NCI-H524 treated with DMSO at 0.1 percent for 48 hours (cell line): ENCODE measurements at places on chromosomes 1 and 21.

DNA sequence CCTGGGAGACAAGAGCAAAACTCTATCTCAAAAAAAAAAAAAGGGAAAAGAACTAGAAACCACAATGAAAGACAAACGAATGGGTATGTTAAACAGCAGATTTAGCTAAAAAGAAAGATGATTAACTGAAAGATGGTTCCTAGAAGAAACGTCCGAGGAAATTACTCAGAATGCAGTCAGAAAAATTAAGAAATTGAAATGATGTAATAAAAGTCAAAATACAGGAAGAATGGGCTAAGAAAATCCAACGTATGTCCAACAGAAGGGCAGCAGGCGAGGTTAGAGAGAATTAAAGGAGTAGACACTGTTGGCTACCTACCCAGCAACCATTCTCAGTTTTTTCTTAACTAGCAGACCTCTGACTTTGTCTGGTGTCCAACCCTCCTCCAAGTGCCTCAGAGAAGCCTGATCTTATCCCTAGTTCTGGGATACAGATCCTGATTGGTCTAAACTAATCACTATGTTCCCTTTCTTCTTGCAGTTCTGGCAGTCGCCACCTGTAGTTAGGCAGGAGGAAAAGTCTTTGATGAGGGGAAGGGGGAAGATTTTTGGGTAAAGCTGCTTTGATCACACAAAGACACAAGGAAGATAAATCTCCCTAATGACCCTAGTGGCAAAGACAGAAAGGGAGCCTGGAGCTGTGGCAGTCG is 25.7 kb downstream of the GPR161 start:
- no peak for DNase-seq

DNA sequence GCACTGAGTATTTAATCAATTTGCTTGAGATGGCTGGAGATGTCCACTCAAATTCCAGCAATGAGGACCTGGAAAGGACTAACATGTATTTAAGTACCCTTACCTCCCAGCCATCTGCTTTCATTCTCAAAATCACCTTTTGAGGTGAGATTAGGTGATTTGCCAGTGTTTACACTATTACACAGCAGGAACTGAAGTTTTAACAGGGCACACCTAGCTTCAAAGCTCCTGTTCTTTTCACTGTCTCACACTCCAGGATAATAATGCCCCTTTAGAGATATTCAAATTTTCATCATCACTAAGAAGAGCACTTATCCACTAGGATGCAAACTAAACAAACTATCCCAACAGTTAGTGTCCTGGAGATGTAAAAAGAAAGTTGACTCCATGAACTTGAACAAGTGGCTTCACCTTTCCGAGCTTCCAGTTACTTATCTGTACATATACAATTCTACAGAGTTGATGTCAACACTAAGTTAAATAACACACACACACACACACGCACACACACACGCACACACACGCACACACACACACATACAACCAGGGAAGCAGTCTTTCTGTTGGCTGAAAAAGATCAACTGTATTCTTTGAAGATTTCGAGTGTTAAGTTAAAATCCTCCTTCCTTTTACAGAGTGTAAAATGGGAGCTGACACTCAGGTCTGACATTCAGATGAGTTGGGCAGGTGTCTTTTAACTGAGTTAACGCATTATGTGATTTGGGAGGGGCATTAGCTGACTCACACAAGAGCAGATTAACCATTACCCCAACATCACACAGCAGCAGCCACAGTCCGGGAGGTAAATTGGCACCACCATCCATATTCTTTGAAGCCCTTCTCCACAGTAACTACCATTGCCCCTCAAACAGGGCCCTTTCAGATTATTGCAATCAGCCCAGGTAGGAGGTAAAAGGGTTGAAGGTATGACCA is 15.5 kb upstream of the JAK1 start:
- DNase-seq: no peak

DNA sequence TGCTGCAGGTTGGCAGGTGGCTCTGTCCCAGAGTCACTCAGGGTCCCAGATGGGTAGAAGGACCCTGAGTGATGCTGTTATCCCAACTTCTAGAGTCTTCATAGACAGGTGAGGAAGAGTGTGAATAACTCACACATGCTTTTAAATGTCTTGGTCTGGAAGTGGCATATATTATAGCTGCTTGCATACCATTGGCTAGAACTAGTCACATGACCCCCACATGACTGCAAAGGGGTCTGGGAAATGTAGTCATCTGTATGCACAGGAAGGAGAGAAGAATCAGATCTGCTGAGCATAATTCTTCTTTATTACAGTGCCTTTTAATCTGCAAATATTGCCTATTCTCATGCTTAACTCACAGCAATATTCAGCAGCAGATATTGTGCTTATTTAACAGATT is 28.2 kb upstream of the KLHDC7A start:
- DNase-seq: no peak

DNA sequence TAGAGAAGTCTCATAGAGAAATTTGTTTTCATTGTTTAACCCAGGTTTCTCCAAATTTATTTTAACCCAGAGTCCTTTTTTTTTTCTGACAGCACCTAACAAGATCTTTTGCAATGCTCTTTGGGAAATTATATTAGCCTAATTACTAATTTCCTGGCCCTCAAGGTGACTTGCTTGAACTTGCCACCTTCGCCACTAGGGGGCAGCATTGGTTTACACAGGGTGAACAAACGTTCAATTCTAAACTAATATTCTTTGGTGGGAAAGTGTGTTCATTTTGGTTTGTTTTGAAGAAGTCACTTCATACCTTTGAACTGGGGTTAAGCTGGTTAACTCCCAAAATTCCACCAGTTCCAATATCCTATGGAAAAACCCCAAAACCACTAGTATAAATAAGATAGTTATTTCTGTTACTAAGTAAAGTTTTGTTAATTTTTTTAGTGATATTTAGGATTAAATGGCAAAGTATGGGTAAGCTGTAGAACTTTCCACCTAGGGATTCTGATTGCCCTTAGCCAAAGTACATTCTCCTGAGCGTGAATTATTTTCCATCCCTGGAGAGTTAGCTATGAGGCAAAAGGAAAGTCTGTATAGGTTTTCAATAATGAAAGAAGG is 13.0 kb downstream of the CCDC190 start:
- no peak for DNase-seq

DNA sequence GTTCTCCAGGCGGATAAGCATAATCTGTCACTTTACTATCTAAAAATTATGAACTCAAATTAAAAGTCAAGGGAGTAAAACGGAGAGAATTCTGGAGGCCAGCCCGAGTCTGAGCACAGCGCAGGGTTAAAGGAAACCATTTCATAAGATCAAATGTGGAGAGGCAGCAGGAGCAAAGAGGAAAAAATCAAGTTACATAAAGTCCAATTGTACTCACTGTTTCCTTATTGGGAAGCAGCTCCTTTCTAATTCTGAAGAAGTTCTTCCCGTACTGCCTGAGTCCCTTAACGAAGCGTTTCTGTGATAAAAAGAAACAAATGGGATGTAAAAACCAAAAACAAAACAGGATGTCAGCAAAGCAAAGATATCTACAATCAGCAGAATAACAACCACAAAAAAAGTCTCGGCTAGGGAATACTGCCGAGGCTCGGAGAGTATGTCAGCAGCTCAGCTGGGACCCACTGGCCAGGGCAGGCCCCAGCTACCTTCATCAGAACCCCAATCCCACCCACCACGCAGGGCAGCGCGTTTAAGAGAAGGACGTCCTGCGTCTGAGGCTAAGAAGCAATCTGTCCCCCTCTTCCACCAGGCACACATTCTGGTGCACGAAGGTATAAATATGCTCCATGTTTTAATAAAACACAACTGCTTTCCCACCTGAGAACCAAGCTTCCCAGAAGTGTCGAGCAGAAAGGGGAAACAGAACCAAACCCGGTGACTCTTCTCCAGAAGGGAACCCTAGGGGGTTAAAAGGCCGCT is 104.8 kb downstream of the SLC45A1 start:
- no peak for DNase-seq

GRCh38 chr1:35556484-35557117 is 602 bp downstream of the KIAA0319L start:
- DNase-seq: no peak

- no peak for DNase-seq
Observed at GRCh38 chr1:192700834-192701271, 64.9 kb downstream of the RGS13 start.

GRCh38 chr1:92536211-92536979 is 49.7 kb upstream of the GFI1 start:
- no peak for DNase-seq

DNA sequence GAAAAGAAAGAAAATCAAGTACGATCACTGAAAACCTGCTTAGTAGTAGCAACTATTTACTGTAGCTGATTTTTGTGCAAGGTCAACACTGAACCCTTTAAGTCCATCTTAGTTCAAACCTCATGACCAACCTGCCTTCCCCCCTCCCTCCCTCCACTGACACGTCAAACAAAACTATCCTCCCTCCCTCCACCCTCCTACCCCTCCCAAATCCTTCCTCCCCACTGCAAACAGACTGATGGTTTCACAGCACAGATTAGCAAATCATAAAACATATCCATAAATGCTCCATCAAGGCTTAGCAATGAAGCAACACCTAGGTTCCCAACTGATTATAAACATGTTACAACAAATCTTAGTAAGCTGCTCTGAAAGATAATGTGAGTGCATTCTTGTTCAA is 164.3 kb upstream of the GREM2 start:
- no peak for DNase-seq

DNA sequence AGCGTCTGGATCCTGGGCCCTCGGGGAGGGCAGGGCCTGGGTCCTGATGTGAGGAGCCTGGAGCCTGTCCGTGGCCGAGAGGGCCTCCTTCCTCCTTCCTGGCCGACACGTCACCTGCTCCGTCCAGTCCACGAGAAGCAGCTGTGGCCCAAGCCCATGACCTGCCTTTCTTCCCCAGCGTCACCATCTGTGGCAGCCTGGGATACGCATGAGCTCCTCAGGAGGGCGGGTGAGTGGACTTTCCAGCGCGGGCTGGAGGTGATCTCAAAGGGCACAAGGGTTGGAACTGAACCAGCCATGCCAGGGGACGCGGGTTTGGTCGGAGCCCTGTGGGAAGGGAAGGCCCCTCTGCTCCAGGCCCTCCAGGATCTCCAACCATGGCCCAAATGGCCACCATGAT is 90.4 kb downstream of the DHRS3 start:
- DNase-seq: no peak

DNA sequence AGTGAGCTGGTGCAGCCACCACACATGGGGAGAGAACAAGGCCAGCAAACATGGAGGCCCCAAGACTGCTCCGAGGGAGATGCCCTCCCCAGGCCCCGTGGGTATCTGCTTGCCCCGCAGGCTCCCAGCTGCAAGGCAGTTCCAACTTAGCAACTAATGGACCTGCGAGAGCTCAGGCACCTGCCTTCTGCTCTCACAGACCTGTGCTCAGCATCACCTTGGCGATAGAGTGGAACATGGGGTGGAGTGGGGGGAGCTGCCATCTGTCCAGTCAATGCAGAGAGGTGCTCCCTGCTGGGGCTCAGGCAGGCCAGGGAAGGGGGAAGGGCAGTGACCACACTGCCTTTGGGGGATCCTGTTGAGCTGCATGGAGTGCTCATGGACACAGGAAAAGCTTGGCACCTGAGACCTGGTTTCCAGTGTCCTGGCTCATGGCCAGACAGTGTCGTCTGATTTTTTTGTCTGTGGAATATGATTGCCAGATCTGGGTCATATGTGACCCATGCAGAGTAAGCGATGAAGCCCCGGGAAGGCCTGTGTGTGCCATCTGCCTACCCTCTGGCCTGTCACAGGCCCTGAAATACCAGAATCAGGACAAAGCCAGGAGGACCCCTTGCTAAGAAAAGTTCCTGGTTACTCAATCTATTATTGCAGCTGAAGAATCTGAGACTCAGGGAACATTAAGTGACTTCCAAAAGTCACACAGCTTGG is 39.9 kb upstream of the TENT5C start:
- DNase-seq: no peak

GRCh38 chr1:12714710-12715475 is 1.0 kb upstream of the AADACL3 start:
- no peak for DNase-seq

DNA sequence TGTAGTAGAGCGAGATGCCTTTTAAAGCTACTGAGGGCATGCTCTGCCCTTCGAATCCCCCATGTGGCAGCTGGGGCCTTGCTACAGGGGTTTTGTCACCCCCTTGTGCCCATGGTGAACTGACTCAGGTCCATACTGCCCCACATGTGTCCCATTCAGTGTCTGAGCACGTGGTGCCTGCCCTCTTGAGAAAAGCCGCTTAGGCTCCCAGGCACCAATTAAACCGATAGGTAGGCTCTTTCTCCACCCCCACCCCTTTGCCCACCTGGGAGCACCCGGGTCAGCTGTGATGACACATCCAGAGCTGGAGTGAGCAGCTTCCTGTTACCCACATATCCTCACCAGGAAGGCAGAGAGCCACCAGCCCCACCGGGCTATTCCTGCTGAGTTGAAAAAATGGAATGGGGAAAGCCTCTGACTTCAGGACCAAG is 30.5 kb downstream of the TMCC2 start:
- DNase-seq: peak; percentile 62

- DNase-seq: no peak
Observed at GRCh38 chr21:42592156-42592820, 61.1 kb upstream of the PDE9A start.

- DNase-seq: no peak
Observed at GRCh38 chr1:40985875-40986274, 6.4 kb downstream of the CTPS1 start.

DNA sequence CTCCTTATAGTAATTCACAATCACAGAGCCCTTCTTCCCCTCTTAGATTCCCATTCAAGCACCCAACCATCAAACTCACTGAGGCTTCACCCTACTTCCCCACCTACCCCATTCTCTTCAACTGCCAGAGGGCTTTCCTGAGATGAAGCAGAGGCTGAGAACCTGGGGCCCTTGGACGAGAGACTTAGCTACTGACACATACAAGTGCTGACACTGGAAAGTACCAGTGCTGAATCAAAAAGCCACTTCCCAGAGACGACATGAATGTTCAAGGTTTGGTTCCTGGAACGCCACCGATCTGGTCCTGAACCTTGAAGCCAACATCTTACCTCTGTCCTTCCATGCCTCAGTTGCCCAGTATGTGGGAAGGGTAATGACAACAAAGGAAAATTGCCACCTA is 16.6 kb upstream of the RAP1A start:
- DNase-seq: no peak

DNA sequence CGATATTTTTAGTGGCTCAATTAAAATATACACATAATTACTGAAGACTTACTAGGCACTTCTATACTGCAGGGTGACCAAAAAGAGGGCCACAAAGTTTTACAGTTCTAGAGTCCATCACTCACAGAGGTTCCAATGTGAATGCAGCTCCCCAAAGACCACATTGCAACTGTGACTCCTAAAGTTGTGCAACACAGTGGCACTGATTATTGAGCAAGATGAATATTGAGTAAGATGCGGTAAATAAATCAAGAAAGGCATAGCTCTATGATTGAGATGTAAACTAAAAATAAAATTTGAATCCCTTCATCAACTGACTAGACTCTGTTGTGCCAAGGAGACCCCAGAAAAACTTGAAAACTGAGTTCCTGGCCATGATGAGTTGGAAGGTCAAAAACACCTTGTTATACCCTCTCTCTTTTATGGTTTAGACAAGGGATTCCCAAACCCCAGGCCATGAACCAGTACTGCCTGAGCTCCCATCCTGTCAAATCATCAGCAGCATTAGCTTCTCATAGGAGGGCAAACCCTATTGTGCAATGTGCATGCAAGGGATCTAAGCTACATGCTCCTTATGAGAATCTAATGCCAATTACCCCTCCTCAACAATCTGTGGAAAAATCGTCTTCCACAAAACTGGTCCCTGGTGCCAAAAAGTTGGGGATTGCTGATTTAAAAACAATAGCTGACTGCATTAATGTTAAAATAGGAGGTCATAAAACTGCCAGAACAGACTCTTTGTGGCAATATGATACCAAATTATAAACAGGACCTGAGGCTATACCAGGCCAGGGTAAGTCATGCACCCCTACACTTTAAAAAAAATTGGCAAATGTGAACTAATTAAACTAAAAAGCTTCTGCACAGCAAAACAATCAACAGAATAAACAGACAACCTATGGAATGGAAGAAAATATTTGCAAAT is 94.3 kb downstream of the ADGRL4 start:
- DNase-seq: no peak
